T-helper 2 cell (primary cell): ENCODE measurements at places on chromosomes 7 and 10.
A peak's percentile ranks its signal among the peaks of the same experiment; 100 is the strongest.

- no peak for DNase-seq
Measured at GRCh38 chr7:47758546-47758945, 176.6 kb upstream of the TNS3 start.

DNA sequence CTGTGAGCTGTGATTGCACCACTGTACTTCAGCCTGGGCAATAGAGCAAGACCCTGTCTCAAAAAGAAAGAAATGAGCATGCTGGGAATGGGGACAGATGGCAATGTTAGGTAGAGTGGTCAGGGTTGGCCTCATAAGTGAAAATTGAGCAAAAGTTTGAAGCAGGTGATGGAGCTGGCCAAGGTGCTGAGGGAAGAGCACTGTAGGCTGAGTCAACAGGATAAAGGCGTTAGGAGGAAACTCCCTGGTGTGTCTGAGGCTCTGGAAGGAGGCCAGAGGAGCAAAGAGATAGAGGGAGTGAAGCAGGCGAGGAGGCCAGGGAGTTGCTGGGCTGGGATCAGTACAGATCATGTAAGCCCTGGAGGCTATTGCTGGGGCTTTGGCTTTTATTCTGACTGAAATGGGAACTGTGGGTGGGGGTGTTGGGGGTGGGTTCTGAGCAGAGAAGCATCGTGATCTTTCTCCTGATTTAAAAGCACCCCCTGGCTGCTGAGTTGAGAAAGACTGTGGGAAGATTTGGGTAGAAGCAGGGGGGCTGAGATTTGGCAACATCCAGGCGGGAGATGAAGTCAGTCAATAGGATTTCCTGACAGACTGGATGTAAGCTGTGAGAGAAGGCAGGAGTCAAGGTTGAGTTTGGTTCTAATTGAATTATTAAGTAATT lies 52.5 kb upstream of the VKORC1L1 start:
- DNase-seq, result no peak

DNA sequence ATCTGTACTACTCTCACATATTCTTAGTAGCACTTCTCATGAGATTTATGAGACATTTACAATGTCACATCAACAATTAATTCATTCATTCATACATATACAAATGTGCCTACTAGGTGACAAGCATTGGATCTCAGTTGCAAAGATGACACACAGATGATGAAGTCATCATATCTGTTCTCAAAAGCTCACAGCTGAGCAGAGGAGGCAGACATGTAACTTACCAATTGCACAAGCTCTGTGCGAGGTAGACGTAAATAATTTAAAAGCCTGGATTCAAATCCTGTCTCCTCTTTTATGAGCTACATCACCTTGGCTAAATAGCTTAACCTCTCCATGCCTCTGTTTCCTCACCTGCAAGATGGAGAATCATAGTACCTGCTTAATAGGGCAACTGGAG lies 109.4 kb upstream of the FAM133B start:
- DNase-seq, result no peak

DNA sequence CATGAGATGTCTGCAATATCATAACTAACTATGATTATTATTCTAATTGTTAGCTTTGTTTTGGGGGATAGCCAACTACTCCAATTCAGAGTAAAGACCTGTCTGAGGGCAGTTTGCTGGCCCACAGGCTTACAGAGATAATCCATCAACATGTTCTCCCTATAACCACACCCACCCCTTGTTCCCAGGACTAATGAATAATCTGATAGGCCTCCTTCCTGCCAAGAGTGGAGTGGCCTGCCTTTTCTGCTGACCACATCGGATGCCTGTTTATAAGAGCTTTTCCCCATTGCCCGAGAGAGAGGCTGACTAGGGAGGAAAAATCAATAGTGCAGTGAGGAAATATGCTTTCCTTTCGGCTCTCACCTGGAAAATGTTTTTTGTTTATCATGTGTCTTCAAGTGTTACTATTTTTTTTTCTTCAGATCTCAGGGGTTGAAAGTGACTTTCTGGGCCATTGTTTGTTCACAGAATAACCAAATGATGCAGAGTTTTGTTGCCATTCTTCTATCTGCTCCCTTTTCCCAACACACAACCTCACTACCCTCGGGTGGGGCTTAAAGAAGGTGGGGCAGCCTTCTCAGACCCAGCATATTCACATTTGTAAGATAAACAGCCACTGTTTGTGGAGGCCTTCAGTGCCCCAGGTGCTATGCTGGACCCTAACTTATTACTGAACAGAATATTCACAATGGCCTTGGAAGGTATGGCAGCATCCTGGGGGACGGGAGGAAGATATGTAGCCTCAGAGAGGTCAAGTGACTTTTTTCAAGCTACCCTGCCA lies 38.4 kb downstream of the PLPP4 start:
- DNase-seq, result no peak

DNA sequence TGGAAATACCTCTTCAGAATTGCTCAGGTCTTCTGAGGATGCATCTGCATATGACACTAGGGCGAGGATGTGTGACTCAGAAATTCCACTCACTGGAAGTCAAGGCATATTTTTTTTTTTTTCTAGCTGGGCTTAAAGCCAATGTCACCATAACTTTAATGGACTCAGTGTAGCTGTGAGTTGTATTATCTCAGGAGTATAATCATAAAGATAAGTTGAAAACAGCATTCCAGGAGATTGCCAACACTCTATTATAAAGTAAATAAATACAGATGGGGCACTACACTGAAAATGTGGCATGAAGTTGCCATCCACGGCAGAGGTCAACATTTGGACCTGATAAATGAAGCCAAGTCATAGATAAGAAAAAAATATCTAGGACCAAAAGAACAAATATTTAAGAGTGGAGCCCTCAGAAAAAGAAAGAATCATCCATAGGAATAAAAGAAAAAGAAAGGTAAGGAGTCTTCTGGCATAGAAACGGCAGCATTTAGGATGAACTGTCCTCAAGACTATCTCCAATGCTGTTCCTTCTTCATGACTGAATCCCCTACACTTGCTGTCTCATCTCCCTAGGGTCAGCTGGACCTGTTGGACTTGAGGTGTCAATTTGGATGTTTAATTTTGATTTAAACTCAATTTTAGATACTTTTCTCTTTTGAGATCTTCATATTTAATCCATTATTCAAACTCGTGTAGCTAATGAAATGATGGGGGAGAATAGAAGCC lies 72.9 kb upstream of the CAV2 start:
- DNase-seq, result no peak

- no peak for DNase-seq
Measured at GRCh38 chr10:128476845-128477244, 350.6 kb upstream of the MKI67 start.

DNA sequence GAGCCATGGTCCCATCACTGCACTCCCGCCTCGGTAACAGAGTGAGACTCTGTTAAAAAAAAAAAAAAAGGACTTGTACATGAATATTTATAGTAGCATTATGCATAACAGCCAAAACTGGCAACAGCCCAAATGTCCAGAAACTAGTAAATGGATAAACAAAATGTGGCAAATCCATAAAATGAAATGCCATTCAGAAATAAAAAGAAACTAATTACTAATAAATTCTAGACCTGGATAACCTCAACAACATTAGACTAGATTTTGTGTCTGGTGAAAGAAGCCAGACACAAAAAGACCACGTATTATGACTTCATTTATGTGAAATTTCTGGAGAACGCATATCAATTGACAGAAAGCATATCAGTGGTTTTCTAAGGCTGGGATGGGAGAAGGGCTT lies 74.5 kb downstream of the HPSE2 start:
- no peak for DNase-seq

- DNase-seq, result peak; percentile 90
Measured at GRCh38 chr10:7258948-7259523, 151.8 kb downstream of the SFMBT2 start.

DNA sequence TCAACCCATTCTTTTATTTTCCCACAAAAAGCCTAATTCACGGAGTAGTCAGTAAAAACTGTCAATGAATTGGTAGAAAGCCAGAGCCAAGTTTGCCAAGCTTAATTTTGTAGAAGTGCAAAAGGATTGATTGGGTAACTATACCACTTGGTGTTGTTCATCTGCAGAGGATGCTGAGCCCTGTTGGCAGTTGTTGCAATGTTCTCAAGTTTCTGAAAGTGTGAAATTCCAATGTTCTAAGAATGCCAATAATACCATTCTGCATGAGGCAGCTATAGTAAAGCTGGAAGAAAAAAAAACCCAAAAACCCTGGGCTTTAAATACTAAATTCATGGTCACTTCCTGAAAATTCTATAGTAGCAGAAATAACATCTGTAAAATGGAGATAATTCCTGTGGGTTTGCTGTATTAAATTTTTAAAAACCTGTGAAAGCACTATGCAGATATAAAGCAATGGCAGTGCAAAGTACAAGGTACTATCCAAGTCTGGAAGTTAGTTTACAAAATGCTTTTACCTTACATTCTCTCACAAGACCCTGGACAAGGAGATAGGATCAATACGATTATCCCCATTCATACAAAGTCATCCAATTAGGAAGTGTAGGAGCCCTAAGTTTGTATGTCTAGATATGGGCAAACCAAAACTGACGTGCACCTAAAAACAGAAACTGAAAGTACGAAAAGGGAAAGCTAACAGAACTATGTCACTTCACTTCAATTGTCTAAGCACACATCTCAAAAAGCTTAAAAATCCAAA lies 6.0 kb upstream of the PON1 start:
- no peak for DNase-seq

DNA sequence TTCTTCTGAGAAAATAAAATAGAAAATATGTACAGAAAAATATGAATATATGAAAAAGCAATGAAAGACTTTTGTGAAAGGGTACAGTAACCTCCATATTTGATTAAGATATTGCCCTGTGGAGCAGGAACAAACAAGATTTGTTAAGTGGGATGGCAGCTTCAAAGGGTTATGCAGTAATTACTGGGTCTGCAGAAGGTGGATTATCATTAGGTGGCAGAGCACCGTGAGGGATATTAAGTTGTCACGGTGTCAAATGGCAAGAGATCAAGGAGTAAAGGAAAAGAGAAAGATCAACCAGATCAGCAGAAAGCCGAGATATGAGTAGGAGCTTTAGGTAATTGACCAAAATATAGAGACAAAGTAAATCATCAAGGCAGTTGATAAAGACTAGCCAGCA lies 44.1 kb downstream of the DGKB start:
- DNase-seq, result no peak

DNA sequence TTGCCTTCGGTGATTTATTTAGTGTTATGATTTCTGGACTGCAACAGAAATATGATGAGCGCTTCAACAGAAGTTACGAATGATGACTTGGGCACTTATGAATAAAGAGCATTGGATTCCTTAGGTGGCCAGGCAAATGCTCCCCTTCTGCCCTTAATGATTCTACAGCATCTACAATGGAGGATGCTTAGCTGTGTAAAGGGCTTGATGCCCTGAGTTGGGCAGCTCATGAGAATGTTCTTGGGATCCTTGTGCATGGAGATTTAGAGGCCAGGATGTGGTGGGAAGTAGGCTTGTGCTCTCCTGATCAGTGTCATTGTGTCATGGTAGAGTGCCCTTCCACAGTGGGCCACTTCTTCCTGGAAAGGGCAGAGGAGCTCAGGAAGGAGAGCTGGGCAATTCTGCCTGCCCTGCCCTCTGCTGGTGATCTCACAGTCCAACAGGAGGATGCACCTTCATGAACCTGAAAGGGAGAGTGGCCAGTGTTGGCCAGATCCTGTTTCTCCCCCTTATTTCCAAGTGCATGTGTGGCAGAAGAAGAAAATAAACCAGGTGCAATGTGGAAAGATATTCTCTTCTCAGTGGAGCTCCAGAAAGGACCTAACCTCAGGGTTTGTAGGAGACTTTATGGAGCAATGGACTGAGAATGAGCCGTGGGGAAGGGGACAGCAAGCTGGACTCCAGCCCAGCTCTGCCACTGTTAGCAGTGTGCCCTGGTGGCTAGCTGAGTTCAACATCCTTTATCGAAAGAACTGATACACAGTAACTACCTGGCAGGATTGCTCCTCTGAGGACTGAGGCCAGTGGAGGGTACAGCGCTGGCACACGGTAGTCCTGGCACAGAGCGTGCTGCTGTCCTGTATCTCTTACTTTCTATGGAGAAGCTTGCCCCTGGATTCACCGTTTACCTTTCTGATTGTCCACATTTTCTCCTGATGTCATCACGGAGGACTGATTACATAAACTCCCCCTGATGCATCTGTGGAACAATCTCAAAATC lies 182.9 kb downstream of the BMPER start:
- no peak for DNase-seq

GRCh38 chr7:120473352-120473751 lies 200.4 kb downstream of the KCND2 start:
- no peak for DNase-seq

GRCh38 chr7:33339074-33339790 lies 209.9 kb downstream of the BBS9 start:
- no peak for DNase-seq

DNA sequence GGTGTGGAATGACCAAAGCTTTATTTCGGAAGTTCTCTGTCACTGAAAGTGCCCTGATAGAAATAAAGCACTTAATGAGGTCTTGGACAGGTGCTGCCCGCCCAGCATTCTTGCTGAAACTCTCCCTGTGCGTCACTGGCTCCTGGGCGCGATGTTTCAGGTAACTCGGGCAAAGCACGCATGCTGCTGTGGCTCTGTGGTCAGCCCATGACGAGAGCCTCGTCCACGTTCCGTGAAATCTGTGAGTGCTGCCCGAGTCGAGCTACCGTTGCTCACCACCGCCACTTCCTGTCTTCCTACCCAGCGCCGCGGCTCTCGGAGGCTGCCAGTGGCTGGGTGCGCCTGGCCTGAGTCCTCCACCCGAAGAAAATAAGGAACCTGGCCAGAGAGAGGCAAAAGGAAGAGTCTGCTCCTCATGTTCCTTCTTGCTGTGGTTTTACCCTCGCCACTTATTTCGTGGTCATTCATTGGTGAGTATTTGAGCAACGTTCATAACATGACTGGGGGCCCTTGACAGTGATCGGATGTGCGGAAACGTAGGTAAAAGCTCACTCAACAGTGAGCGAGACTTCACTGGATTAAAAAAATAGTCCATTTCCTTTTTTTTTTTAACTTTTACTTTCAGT lies 95.5 kb downstream of the MAP3K8 start:
- peak; percentile 42 for DNase-seq

- DNase-seq, result no peak
Measured at GRCh38 chr10:57468894-57469432, 798.7 kb downstream of the IPMK start.

DNA sequence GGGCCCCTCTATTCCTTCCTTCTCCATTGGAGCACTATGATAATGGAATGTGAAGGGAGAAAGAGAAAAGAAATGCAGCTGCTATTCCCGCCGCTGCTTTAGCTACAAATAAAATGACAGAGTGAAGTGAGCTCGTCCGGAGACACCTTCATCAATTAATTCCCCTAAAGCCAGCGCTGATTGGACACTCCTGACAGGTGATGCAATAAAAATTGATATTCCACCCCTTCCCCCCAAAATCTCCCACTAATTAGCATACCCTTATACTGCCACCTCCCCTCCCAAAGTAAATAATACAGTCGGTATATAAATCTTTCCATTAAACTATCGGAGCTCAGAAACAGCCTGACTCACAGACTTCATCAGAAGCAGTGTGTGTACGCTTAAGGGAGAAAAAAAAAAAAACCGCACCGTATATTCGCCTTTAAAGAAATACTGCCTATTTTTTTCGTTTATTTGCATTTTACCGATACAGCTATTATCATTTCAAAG lies 7.3 kb downstream of the SKIDA1 start:
- peak; percentile 16 for DNase-seq
